NAMALWA (cell line): ENCODE measurements at places on chromosomes 1 and 21.

DNA sequence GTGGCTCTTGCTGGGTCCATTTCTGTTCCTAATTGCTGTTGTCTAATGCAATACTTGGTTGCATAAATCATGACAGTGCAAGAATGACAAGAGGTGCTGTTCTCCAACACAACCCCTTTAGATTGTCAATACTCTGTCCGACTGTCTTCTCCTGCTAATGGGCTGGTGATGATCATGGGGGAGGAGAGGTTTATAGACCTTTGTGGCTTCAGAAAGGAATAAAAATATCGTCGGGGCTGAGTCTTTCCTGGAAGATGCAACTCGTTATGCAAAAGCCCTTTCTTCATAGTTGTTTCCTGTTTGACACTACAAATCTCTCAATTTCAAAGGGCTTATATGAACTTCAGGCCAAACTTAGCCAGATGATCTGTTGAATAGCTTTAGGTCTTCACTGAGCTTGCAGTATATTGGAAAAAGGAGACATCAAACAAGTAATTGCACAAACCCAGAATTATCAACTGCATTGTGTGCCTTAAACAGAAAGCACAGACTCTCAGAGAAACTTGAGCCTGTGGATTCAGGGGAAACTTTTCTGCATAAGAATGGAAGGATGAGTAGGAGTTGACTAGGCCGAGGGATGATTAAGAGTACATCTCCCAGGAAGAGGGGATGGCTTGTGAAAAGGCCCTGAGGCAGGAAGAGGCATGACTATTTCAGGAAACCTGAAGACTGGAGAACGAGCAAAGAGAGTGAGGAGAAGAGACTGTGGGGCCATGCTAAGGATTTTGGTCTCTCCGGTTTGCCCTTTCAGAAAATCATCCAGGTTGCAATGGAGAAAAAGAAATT is 107.6 kb downstream of the TSEN15 start:
- no peak for DNase-seq

DNA sequence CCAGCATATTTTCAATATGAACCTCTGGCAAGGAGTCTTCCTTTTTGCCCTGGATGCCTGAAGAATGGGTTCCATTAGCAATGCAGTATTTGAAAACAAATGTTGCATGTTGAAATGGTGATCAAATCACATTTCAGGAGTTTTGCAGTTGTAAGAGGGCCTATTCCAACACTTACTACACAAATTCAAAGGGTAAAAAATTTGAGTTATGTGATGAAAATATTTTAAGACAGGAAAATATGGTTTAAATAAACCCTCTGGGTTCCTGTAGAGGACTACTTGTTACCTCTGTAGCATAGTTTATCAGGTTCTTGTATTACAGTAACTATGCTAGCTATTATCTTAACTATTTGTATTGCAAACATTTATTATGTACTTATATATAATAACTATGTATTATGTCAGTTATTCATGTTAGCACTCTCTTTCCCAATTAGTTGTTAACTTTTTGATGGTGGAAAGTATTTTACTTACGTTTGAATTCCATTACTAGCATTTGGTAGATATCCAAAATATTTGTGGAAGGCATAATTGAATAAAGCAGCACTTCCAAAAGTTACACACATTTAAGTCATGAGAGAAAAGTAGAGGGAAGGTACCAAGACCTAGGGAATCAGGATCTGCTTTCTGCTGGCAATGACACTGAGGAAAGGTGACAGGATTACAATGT is 312.9 kb downstream of the GRIK1 start:
- no peak for DNase-seq

DNA sequence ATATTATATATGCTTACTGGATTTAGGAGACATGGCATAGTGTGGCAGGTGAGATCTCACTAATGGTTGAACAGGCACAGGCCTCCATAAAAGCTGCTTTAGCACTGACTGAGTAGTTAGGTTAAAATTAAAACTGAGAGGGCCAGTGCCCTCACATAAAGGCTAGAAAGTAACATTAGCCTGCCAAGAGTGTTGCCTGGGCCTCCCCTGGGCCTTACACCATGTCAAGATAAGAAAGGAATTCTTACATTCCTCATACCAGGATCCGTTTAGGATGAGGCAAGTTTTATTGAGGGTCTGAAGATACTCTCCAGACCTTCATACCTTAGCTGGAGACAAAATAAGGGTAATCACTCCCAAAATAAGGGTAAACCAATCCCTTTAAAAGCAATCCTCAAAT is 1011.8 kb downstream of the PLA2G4A start:
- no peak for DNase-seq

- DNase-seq, result no peak
These were observed 419.6 kb upstream of the B3GALT2 start for GRCh38 chr1:193606035-193606434.

DNA sequence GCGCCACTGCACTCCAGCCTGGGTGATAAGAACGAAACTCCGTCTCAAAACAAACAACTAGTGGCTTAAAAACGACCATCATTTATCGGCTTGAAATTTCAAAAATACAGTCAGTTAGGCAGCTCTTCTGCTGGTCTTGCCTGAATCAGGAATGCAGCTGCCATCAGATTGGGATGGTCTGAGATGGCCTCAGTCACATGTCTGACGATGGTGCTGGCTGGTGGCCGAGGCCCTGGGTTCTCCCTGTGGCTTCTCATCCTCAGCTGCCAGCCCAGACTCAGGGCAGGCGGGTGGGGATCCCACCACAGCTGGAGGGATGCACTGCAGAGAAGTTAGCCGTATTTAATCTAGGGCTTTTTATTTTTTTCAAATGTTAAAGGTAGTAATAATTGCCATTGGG is 31.3 kb downstream of the IL6R start:
- no peak for DNase-seq

- DNase-seq, result no peak
These were observed 7.6 kb upstream of the DENND1B start for GRCh38 chr1:197782722-197783360.

- DNase-seq, result no peak
These were observed 12.5 kb downstream of the NR5A2 start for GRCh38 chr1:200039849-200040474.

DNA sequence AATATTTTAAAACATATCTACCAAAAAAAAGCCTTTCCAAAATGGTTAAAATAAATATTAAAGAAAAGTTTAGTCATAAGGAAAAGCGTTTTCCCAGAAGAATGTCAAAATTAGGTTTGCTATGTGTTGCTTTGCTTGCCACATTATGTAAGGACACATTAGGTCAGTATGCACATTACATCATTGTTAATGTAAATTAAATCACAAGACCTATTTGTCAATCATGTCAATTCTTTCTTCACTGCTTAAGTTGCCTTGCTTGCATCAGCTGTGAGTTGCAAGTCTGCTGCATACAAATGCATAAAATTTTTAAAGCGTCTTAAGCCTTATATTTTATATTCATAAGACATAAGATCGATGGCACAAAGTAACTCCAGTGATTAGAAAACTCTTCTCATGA is 448.9 kb downstream of the PCP4 start:
- DNase-seq, result no peak

DNA sequence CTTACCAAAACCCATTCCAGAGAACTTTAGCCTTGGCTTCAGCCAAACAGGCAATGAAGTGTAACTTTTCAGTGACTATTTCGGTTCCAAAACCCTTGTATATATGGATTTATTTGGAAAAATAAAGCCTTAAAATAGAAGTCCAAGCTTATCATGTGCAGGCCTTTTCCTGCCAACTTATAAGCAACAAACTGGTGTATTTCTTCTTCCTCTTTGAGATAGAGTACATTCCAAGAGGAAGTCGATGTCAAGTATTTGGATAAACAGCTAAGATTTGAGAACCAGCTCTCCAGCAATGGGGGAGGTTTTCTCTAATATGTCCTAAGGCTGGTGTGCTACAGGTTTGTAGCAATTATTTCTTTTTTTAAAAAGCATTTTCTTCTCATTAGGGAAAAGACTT is 407.8 kb downstream of the DUSP10 start:
- no peak for DNase-seq

GRCh38 chr1:28640766-28641165 is 2.1 kb downstream of the TAF12 start:
- DNase-seq, result peak; percentile 77

DNA sequence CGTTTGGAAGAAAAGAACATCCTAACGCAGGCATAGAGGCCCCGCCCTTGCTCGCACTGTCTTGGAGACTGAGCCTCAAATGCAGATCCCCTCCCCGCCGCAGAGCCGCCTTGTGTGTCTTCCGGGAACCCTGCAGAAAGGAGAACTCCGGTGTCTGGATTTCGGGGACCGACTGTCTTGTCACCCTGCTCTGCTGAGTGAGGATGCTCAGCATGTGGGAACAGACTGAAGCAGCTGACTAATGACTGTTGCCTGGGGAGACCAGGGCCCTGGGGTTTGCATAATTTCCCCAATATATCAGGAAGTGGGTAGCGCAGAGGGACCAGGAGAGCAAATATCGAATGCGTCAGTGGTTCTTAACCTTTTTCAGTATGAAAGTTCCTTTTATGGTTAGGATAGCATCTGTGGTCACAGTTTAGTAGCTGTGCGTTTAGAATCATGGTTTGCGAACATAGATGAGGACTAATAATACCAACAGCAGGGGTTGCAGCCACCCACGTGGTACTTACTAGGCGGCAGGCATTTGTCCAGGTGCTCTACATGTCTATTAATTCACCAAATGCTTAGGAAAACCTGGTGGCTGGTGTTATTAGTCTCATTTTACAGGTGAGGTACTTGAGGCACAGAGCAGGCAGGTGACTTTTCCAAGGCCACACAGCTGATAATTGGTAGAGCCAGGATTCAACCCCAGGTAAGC is 14.3 kb downstream of the GPR137B start:
- DNase-seq, result peak; percentile 85

GRCh38 chr1:42105025-42105424 is 48.2 kb upstream of the GUCA2B start:
- no peak for DNase-seq

- DNase-seq, result no peak
These were observed 16.7 kb upstream of the MAGI3 start for GRCh38 chr1:113373644-113374043.

- no peak for DNase-seq
These were observed 2.4 kb downstream of the CEPT1 start for GRCh38 chr1:111142356-111142975.

- DNase-seq, result peak; percentile 76
These were observed 26.8 kb upstream of the NCAM2 start for GRCh38 chr21:20971296-20971921.

DNA sequence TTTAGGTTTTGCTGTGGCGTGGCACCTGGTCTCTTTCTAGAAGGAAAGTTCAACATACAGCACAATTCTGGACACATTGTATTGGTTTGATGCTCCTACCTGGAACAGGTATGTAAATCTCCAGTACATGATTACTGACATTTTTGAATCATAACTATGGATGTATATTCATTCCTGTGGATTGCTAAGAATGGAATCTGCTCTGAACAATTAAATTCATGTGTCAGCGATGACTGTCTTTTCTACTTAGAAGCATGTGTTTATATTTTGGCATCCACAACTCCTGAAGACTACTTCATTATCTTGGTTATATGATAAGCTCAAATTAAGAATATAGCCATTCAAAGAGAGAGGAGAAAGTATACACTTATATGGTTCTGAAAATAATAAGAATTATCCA is 291.8 kb downstream of the CHRM3 start:
- DNase-seq, result no peak

GRCh38 chr1:175506081-175506480 is 237.3 kb downstream of the TNR start:
- DNase-seq, result no peak

DNA sequence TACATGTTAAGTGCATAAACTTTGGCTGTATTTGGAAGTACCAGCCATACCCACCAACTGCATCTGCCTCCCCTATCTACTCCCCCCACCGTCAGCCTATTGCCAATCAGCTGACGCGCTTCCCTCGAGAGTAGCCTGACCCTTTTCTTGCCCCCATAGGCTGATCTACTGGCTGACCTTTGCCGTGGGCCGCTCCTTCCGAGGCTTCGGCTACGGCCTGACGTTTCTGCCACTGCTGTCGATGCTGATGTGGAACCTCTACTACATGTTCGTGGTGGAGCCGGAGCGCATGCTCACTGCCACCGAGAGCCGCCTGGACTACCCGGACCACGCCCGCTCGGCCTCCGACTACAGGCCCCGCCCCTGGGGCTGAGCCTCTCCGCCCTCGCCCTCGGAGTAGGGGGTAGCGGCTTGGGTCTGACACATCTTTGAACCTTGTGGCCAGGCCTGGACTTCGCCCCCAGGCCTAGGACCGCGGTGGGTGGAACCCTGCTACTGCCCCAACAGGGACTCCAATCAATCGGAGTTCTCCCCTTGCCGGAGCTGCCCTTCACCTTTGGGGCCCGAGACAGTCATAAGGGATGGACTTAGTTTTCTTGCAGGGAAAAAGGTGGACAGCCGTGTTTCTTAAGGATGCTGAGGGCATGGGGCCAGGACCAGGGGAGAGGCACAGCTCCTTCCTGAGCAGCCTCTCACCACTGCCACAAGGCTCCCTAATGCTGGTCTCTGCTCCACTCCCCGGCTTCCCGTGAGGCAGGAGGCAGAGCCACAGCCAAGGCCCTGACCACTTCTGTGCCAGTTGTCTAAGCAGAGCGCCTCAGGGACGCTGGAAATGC is 4.0 kb downstream of the GLMP start:
- DNase-seq, result no peak

- DNase-seq, result no peak
These were observed 63.1 kb downstream of the ELK4 start for GRCh38 chr1:205568469-205569361.

DNA sequence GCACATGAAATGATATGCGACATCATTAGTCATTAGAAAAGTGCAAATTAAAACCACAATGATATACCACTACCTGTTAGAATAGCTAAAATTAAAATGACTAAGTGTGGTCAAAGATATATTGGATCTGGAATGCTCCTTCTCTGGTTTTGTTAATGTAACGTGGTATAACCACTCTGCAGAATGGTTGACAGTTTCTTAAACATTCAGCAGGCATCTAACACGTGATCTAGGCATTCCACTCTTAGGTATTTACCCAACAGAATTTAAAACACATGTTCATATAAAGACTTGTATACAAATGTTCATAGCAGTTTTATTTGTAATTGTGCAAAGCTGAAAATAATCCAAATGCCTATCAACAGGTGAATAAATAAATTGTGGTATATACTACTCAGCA is 165.0 kb upstream of the PLXNA2 start:
- DNase-seq, result no peak

DNA sequence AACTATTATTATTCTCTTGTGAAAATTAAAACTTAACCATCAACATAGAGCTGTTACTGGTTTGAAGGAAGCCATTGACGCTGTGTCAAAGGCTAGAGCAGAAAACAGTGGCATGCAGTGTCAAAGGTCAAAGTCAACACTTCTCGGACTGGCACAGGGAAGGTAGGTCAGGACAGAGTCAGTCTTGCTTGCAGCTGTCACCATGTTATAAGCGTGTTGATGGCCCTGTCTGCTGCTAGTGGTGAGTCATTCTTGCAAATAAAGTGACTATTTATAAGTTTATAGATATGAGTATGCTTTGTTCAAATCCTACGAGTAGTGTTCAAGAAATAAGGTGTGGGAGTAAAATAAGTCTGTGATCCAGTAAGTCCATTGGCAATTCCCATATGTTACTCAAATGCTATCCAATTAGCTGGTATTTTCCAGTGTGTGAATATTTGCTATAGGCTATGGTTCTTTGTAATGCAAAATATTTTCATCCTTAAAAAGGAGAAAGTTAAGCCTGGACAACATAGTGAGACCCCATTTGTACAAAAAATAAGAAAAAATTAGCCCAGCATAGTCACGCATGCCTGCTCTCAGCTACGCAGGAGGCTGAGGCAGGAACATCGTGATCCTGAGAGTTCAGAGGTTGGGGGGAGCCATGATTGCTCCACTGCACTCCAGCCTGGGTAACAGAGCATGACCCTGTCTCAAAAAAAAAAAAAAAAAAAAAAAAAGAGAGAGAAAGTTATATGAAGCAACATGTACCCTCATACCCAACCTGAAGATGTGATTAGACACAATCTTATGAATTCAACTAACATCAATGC is 26.3 kb upstream of the TINAGL1 start:
- peak; percentile 40 for DNase-seq

- DNase-seq, result peak; percentile 65
These were observed 709 bp downstream of the GART start for GRCh38 chr21:33541105-33541711.
